Hypothalamus (tissue), 51 donors: ENCODE measurements at places on chromosomes 5 and 9.

DNA sequence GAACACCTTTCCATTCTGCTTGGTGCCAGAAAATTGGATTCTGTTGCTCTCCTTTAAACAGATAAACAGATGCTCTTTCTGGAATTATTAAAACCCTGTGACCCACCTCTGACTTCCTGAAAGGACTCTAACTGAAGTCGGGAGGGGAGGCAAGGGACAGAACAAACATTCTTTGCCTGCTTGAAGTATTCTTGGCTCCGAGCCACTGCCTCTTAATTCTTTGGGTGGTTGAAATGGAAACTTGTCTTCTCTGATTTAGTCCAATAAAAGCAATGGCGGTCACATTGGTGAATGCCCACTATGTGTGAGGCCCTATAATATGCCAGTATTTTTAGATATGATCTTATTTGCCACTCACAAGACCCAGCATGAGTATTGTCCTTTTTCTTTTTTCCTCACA lies 236.8 kb downstream of the SLIT3 start:
- no peak for DNase-seq

DNA sequence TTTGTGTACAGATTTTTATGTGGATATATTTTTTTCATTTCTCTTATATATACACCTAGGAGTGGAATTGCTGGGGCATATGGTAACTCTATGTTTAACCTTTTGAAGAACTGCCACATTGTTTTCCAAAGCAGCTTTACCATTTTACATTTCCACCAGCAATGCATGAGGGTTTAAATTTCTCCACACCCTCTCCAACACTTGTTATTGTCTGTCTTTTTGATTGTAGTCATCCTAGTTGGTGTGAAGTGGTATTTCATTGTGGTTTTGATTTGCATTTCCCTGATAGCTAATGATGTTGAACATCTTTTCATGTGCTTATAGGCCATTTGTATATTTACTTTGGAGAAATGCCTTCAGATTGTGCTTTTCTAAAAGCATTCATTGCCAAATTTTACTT lies 39.1 kb downstream of the YTHDC2 start:
- DNase-seq, result no peak

GRCh38 chr9:32339424-32339823 lies 45.0 kb upstream of the ACO1 start:
- DNase-seq, result no peak

- no peak for DNase-seq
Measured at GRCh38 chr5:149323621-149324205, 21.6 kb upstream of the GRPEL2 start.

- no peak for DNase-seq
Measured at GRCh38 chr9:78097541-78097940, 65.9 kb upstream of the GNAQ start.

GRCh38 chr5:38780945-38781344 lies 64.9 kb upstream of the OSMR start:
- peak; percentile 10 for DNase-seq
